Left lobe of liver (tissue), 2 donors: ENCODE measurements at places on chromosomes 3 and 15. TPM values are rescaled to one million over a fixed set of nuclear protein-coding genes. Genes with fewer than 3 reads are reported as not detected.

PTH1R gene
- total RNA-seq, result 24.6 TPM

FBXO40 gene
- 0.03 TPM for total RNA-seq

NPAP1 gene
- 0.05 TPM for total RNA-seq

C3orf22 gene
- total RNA-seq, result not detected

ACKR4 gene
- not detected for total RNA-seq

ZBBX gene
- not detected for total RNA-seq

INKA1 gene
- total RNA-seq, result 0.63 TPM

PLSCR5 gene
- total RNA-seq, result not detected

SUCNR1 gene
- total RNA-seq, result 1.8 TPM

UBE2E2 gene
- total RNA-seq, result 14.4 TPM

RYR3 gene
- not detected for total RNA-seq

SPTSSB gene
- total RNA-seq, result 0.18 TPM

UQCC5 gene
- 7.4 TPM for total RNA-seq

TMCO5A gene
- total RNA-seq, result not detected

KIF7 gene
- total RNA-seq, result 1.1 TPM

MNS1 gene
- 0.20 TPM for total RNA-seq

CAPN3 gene
- 26.4 TPM for total RNA-seq

CCR4 gene
- total RNA-seq, result 0.33 TPM

STAC gene
- total RNA-seq, result 0.65 TPM

DLL4 gene
- total RNA-seq, result 3.7 TPM

PSMD6 gene
- total RNA-seq, result 31.8 TPM

CPLX3 gene
- not detected for total RNA-seq

GOLGA6L9 gene
- 0.88 TPM for total RNA-seq

ALG1L2 gene
- 0.78 TPM for total RNA-seq

PPM1L gene
- total RNA-seq, result 26.4 TPM

SKOR1 gene
- 0.13 TPM for total RNA-seq

SLC12A8 gene
- 24.2 TPM for total RNA-seq

LRRIQ4 gene
- total RNA-seq, result not detected

GABRA5 gene
- total RNA-seq, result 0.25 TPM

CADPS gene
- 0.10 TPM for total RNA-seq

DUSP7 gene
- total RNA-seq, result 4.3 TPM

LRRC15 gene
- not detected for total RNA-seq

CCDC80 gene
- total RNA-seq, result 0.75 TPM

PSTPIP1 gene
- total RNA-seq, result 1.5 TPM

GNAT1 gene
- 0.08 TPM for total RNA-seq

VEPH1 gene
- 0.58 TPM for total RNA-seq

PLCH1 gene
- 0.08 TPM for total RNA-seq

LSM3 gene
- 5.0 TPM for total RNA-seq

MOBP gene
- not detected for total RNA-seq

ARGFX gene
- not detected for total RNA-seq

BUB1B gene
- total RNA-seq, result 0.68 TPM

AMIGO3 gene
- not detected for total RNA-seq
